ENCODE measurements at places on chromosomes 16 and 17. TPM values are rescaled to one million over a fixed set of nuclear protein-coding genes. Genes with fewer than 3 reads are reported as not detected.

Gene TEKT5
- total RNA-seq: 0.68 TPM

Gene KCNH6
- not detected for total RNA-seq

Gene ACAP1
- total RNA-seq: 450 TPM

Gene KRT13
- total RNA-seq: not detected

Gene SLC13A2
- not detected for total RNA-seq

DNA sequence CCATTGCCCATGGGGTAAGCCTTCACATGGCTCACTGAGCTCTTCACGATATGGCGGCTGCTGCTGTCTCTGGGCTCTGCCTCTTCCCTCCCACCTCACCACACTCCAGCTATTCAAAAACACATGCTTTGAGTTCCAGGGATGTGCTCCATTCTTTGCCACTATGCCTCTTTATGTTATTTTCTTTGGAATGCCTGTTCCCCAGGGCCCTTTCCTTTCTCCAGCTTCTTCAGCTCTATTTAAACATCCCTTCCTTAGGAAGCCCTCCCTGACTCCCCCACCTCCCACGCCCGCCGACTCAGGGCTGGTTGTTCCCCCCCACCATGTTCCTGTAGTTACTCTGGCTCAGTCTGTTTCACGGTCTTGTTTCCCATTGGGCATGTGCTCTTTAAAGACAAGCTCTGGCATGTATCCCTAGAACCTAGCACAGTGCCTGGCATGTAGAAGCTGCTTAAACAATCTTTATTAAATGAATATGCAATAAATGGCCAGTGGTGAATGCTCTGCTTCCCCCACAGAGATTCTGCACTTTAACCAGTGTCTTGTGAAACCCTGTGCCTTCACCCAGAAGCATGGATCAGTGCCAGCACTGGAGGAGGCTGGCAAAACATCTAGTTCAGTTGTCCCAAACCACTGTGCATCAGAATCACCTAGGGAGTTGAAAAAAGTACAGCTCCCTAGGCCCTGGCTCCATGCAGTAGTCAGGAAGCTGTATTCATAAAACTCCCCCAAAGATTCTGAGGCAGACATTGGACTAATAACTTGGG, 6.9 kb downstream of the MYCBPAP start:
- no peak for DNase-seq
- peaks cover 4% of the 10 kb centered on the region for H3K4me1 ChIP-seq
- H3K4me3 ChIP-seq: no peak overlapping the region
- no peaks in the 10 kb centered on the region for H3K27me3 ChIP-seq

- no peak for DNase-seq
- H3K4me1 ChIP-seq: no peaks in the 10 kb centered on the region
- H3K27me3 ChIP-seq: no peaks in the 10 kb centered on the region
- no peak overlapping the region for H3K4me3 ChIP-seq
These were observed 94.6 kb upstream of the SALL1 start for GRCh38 chr16:51245658-51245995.

- H3K27me3 ChIP-seq: no peaks in the 10 kb centered on the region
- H3K4me3 ChIP-seq: no peak overlapping the region
- peaks cover 44% of the 10 kb centered on the region for H3K4me1 ChIP-seq
- peaks cover 59% of the 10 kb centered on the region for H3K36me3 ChIP-seq
- H3K27ac ChIP-seq: peak overlapping the region; percentile 65
- no peak for DNase-seq
These were observed 24.9 kb downstream of the USP36 start for GRCh38 chr17:78815696-78816095.

DNA sequence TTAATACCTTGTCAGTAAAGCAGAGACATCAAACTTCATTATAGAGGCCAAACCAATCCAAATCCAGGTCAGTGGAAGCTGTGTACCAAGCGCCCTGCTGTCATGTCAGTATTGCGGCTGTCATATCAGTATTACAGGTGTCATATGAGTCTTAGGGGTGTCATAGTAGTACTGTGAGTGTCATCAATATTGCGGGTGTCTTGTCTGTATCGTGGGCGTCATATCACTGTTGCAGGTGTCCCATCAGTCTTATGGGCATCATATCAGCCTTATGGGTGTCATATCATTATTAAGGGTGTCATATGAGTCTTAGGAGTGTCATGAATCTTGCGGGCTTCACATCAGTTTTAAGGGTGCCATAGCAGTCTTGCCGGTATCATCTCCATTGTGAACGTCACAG, 6.0 kb upstream of the PRDM7 start:
- H3K4me3 ChIP-seq: peak overlapping the region; percentile 97
- peaks cover 5% of the 10 kb centered on the region for H3K4me1 ChIP-seq
- no peaks in the 10 kb centered on the region for H3K36me3 ChIP-seq
- H3K27me3 ChIP-seq: peaks cover 9% of the 10 kb centered on the region
- no peak for DNase-seq

DNA sequence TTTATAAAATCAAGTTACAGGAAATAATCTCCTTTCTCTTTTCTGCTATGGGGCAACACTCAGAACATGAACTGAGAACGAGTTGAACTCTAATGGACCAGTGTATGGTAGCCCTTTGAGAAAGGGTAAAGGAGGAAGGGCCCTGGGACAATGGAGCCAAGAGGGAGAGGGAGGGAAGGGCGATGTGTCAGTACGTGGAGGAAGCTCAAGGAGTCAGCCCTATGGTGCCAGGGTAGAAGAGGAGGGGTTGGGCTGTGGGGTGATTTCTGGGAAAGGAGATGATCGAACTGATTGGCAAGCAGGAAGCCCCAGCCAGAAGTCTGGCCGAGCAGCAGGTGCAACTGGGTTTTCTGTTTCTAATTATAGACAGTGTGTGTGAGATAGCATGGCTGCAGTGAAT, 4.3 kb upstream of the WIPI1 start:
- no peaks in the 10 kb centered on the region for H3K36me3 ChIP-seq
- H3K4me3 ChIP-seq: peak overlapping the region; percentile 56
- no peaks in the 10 kb centered on the region for H3K27me3 ChIP-seq

DNA sequence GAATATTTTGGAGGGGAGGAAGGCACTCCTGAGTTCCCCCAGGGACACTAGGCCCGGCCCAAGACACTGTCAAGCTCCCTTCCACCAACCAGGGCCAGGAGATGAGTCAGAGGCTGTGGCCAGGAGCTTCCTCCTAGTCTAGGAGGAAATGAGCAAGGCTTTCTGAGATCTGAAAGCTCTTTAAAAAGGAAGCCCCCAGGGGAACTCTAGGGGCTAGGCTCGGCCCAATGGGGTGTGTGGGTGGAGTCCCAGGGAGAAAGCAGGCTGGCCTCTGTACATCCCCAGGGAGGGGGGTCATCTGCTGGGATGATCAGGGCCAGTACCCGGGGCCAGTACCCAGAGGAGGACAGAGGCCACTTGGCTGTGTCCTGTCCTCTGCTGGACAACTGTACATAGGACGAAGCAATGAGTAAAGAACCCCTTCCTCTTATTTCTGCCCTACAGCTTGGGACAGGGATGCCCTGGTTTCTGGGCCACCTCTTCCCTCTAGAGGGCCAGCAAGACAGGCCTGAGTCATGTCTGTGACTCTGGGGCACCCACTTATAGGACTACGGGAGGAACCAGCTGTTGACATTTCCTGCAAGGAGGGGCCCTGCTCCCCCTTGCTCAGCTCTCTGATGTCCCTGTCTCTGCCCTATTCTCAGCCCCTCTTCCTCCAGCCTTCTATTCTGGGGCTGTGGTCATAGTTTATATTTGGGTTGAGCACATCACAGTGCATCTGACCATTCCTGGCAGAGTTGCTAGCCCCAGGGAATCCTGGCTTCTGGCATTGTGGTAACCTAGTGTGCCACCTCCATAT, 2.7 kb downstream of the FHOD1 start:
- H3K4me1 ChIP-seq: peaks cover 48% of the 10 kb centered on the region
- peak overlapping the region; percentile 74 for H3K4me3 ChIP-seq
- no peaks in the 10 kb centered on the region for H3K36me3 ChIP-seq
- H3K27ac ChIP-seq: peak overlapping the region; percentile 88

DNA sequence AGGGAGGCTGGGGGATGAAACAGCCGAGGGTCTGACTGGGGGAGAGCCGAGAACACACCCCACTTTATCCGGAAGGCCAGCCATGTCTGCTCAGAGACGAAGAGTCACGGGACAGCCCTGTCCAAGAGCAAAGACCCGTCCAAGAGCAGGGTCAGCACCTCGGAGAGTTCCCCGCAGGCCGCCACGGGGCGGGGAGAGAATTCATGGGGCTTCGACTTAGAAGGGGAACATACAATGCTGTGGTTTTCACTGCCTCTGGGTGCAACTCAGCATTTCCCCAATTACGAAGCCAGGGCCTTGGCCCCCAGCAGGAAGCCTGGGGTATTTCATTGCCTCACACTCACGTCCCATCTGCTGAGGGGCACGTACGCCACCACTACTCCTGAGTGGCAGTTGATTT, 59.3 kb downstream of the JPH3 start:
- H3K27ac ChIP-seq: no peak overlapping the region
- no peak overlapping the region for H3K4me3 ChIP-seq
- H3K36me3 ChIP-seq: no peaks in the 10 kb centered on the region
- peaks cover 40% of the 10 kb centered on the region for H3K27me3 ChIP-seq

- H3K27ac ChIP-seq: peak overlapping the region; percentile 75
- H3K4me3 ChIP-seq: peak overlapping the region; percentile 79
- peaks cover 66% of the 10 kb centered on the region for H3K4me1 ChIP-seq
- H3K36me3 ChIP-seq: no peaks in the 10 kb centered on the region
- DNase-seq: peak; percentile 38
These were observed 42.1 kb downstream of the TBC1D16 start for GRCh38 chr17:79993390-79994227.

- DNase-seq: peak; percentile 75
- H3K4me3 ChIP-seq: peak overlapping the region; percentile 58
- peaks cover 54% of the 10 kb centered on the region for H3K4me1 ChIP-seq
- H3K27ac ChIP-seq: peak overlapping the region; percentile 89
- H3K36me3 ChIP-seq: peaks cover 13% of the 10 kb centered on the region
These were observed 35.8 kb upstream of the ADGRG1 start for GRCh38 chr16:57592591-57593003.

DNA sequence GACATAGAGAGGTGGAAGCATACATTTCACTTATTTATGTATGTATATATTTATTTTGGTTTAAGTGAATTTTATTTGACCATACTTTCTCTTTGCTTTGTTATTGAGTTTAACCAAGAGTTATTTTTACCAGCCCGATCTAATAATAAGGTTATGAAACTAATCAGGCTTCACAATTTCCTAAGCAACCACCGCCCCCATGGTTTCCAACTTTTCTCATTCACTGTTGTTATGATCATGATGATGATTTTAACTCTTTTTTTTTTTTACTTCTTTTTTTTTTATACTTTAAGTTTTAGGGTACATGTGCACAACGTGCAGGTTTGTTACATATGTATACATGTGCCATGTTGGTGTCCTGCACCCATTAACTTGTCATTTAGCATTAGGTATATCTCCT, 30.6 kb downstream of the DNAH9 start:
- no peak overlapping the region for H3K27ac ChIP-seq
- no peak for DNase-seq
- H3K4me1 ChIP-seq: no peaks in the 10 kb centered on the region
- no peaks in the 10 kb centered on the region for H3K27me3 ChIP-seq

- no peaks in the 10 kb centered on the region for H3K4me1 ChIP-seq
- H3K27me3 ChIP-seq: no peaks in the 10 kb centered on the region
- H3K36me3 ChIP-seq: no peaks in the 10 kb centered on the region
- no peak overlapping the region for H3K4me3 ChIP-seq
- no peak overlapping the region for H3K27ac ChIP-seq
These were observed 737.5 kb downstream of the KCNJ2 start for GRCh38 chr17:70906808-70907207.

GRCh38 chr17:80452173-80452915, 24.1 kb downstream of the NPTX1 start:
- no peak overlapping the region for H3K27ac ChIP-seq
- H3K27me3 ChIP-seq: no peaks in the 10 kb centered on the region
- H3K4me3 ChIP-seq: peak overlapping the region; percentile 91
- peaks cover 17% of the 10 kb centered on the region for H3K4me1 ChIP-seq

DNA sequence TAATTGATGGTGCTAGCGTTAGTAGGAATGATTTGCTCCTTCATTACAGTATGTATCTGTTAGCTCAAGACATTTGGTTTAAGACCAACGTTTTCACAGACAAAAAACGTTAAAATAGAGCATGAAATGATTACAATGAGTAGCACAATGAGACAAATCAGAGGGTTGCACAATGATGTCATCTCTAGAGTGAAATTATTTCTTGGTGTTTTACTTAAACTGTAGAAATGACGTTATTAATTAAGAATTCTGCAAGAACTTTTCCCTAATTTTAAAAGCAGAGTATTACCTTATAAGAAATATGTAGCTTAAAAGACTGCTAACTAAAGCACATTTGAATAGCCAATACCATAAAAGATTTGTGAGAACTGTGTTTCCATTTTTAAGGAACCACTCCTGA, 373.4 kb upstream of the KIF2B start:
- H3K4me1 ChIP-seq: no peaks in the 10 kb centered on the region
- no peak overlapping the region for H3K4me3 ChIP-seq
- no peaks in the 10 kb centered on the region for H3K27me3 ChIP-seq

- no peaks in the 10 kb centered on the region for H3K36me3 ChIP-seq
- no peak overlapping the region for H3K4me3 ChIP-seq
- DNase-seq: no peak
- peaks cover 11% of the 10 kb centered on the region for H3K27me3 ChIP-seq
- H3K27ac ChIP-seq: no peak overlapping the region
These were observed 121.6 kb upstream of the ANKFN1 start for GRCh38 chr17:56031636-56032035.

- H3K27me3 ChIP-seq: no peaks in the 10 kb centered on the region
- H3K36me3 ChIP-seq: no peaks in the 10 kb centered on the region
- H3K4me1 ChIP-seq: peaks cover 93% of the 10 kb centered on the region
- no peak for DNase-seq
- H3K4me3 ChIP-seq: no peak overlapping the region
- peak overlapping the region; percentile 72 for H3K27ac ChIP-seq
These were observed 253.2 kb downstream of the SEC14L1 start for GRCh38 chr17:77393867-77394539.

GRCh38 chr17:7262935-7263800, 890 bp upstream of the CLDN7 start:
- H3K4me1 ChIP-seq: peaks cover 26% of the 10 kb centered on the region
- H3K27ac ChIP-seq: peak overlapping the region; percentile 61
- H3K4me3 ChIP-seq: peak overlapping the region; percentile 88
- no peaks in the 10 kb centered on the region for H3K36me3 ChIP-seq
- no peaks in the 10 kb centered on the region for H3K27me3 ChIP-seq

- peaks cover 42% of the 10 kb centered on the region for H3K4me1 ChIP-seq
- no peaks in the 10 kb centered on the region for H3K27me3 ChIP-seq
- no peaks in the 10 kb centered on the region for H3K36me3 ChIP-seq
- no peak for DNase-seq
- peak overlapping the region; percentile 96 for H3K27ac ChIP-seq
- peak overlapping the region; percentile 93 for H3K4me3 ChIP-seq
These were observed 661 bp downstream of the LRRC3C start for GRCh38 chr17:39927929-39928857.

DNA sequence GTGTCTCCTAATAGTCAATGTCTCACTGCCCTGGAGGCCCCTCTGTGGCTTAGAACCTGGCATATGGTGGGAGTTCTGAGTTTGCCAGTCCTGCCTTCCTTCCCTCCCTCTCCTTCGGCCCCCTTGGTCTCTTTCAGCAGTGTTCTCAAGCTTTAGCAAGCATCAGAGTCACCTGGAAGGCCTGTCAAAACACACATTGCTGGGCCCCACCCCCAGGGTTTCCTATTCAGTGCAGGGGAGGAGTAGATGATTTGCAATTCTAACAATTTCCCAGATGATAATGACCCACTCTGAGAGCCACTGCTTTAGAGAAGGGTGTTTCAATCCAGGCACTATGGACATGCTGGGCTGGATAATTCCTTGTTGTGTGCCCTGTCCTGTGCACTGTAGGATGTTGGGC, 26.4 kb upstream of the TMEM220 start:
- DNase-seq: no peak
- no peaks in the 10 kb centered on the region for H3K36me3 ChIP-seq
- no peak overlapping the region for H3K27ac ChIP-seq

GRCh38 chr17:33369876-33370275, 76.8 kb upstream of the ASIC2 start:
- no peaks in the 10 kb centered on the region for H3K36me3 ChIP-seq
- DNase-seq: no peak
- no peak overlapping the region for H3K4me3 ChIP-seq
- H3K4me1 ChIP-seq: no peaks in the 10 kb centered on the region
- peaks cover 6% of the 10 kb centered on the region for H3K27me3 ChIP-seq
